Aorta (tissue), 5 donors: ENCODE measurements at places on chromosomes 5 and 9. TPM values are rescaled to one million over a fixed set of nuclear protein-coding genes. Genes with fewer than 3 reads are reported as not detected.

GRCh38 chr5:143923634-143924266 lies 111.8 kb downstream of the HMHB1 start:
- no peak for DNase-seq
- H3K4me3 ChIP-seq, result no peak overlapping the region
- no peaks in the 10 kb centered on the region for H3K36me3 ChIP-seq
- H3K27ac ChIP-seq, result no peak overlapping the region
- no peaks in the 10 kb centered on the region for H3K27me3 ChIP-seq

GRCh38 chr5:102666164-102666946 lies 88.8 kb upstream of the PAM start:
- no peak for DNase-seq
- peaks cover 5% of the 10 kb centered on the region for H3K4me1 ChIP-seq
- H3K4me3 ChIP-seq, result no peak overlapping the region
- no peaks in the 10 kb centered on the region for H3K36me3 ChIP-seq
- H3K27ac ChIP-seq, result no peak overlapping the region

DNA sequence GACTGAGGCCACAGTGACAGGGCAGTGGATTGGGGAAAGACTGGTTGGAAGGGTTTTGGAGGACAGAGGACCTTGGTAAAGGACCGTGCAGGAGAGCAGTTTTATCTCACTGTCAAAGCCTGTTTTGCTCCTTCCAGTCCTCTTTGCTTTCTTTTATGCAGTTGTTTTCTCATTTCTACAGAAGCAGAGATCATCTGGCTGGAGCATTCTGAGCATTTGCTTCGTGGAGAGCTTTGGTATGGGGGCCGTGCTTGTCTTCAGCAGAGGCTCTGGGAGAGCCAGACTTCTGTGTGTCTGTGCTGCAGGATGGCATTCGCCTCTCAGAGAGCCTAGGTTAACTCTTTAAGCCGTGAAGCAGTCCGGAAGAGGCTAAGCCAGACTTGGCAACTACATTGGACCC lies 171.8 kb upstream of the TUT7 start:
- DNase-seq, result no peak
- no peaks in the 10 kb centered on the region for H3K4me1 ChIP-seq
- no peak overlapping the region for H3K27ac ChIP-seq
- no peak overlapping the region for H3K4me3 ChIP-seq
- no peaks in the 10 kb centered on the region for H3K36me3 ChIP-seq
- H3K27me3 ChIP-seq, result no peaks in the 10 kb centered on the region

DNA sequence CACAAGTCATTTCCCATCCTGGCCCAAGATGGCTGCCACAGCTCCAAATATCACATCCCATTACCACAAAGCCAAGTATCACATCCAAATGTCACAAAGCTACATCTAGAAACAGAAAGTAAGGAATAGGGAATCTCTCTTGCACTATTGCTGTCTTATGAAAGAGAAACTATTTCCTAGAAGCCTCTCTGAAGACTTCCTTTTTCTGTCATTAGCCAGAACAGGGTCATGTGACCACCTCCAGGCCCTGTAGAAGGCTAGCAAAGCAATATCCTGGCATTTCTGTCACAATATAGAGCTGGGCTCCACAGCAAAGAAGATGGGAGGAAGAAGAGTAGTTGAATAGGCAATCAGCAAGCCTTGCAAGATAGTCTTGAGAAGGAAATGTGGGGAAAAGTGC lies 99.2 kb downstream of the SH3TC2 start:
- no peak overlapping the region for H3K4me3 ChIP-seq
- no peak overlapping the region for H3K27ac ChIP-seq
- peaks cover 2% of the 10 kb centered on the region for H3K4me1 ChIP-seq
- H3K27me3 ChIP-seq, result no peaks in the 10 kb centered on the region
- H3K36me3 ChIP-seq, result no peaks in the 10 kb centered on the region

- H3K4me1 ChIP-seq, result no peaks in the 10 kb centered on the region
- no peaks in the 10 kb centered on the region for H3K36me3 ChIP-seq
- H3K27me3 ChIP-seq, result peaks cover 3% of the 10 kb centered on the region
- no peak overlapping the region for H3K4me3 ChIP-seq
Observed at GRCh38 chr9:1528456-1528855, 478.3 kb downstream of the DMRT2 start.

SEMA5A gene
- polyA plus RNA-seq, result 10.8 TPM

SGTB gene
- polyA plus RNA-seq, result 6.5 TPM
